Activated T-cell treated with anti-CD3 and anti-CD28 coated beads, Interleukin-2, amount 50 U/mL, for 72 hours (primary cell): ENCODE measurements at places on chromosomes 7 and 10. TPM values are rescaled to one million over a fixed set of nuclear protein-coding genes. Genes with fewer than 3 reads are reported as not detected.

- no peak for DNase-seq
These were observed 17.2 kb downstream of the ZNF316 start for GRCh38 chr7:6654113-6654841.

DNA sequence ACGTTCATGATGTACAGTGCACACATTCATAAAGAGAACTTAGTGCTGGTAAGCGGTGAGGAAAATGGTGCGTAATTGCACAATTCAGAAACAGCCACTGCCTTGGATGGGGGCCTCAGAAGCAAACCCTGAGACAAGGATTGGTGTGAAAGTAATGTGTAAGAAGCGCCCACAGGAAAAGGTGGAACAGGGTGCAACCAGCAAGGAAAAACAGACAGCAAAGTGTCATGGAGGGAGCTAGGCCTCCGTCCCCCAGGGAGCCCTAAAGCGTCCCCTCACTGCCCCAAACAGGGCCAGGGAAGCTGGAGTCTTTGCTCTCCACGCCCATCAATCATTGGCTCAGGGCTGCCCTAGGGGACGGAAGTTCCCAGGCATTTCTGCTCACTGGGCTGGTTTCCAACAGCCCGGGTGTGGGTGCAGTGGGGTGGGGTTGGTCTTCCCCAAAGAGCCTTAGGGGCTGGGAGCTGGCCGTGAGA, 9.6 kb upstream of the C10orf105 start:
- DNase-seq: no peak

GRCh38 chr10:3775696-3776551, 9.1 kb downstream of the KLF6 start:
- DNase-seq: no peak

GRCh38 chr10:50857579-50857978, 27.8 kb downstream of the A1CF start:
- DNase-seq: no peak

- no peak for DNase-seq
These were observed 620.1 kb upstream of the DPP6 start for GRCh38 chr7:153432063-153432462.

- DNase-seq: no peak
These were observed 750 bp upstream of the CDK14 start for GRCh38 chr7:90595342-90595800.

- no peak for DNase-seq
These were observed 290.7 kb upstream of the KIAA1217 start for GRCh38 chr10:23918090-23918723.

DNA sequence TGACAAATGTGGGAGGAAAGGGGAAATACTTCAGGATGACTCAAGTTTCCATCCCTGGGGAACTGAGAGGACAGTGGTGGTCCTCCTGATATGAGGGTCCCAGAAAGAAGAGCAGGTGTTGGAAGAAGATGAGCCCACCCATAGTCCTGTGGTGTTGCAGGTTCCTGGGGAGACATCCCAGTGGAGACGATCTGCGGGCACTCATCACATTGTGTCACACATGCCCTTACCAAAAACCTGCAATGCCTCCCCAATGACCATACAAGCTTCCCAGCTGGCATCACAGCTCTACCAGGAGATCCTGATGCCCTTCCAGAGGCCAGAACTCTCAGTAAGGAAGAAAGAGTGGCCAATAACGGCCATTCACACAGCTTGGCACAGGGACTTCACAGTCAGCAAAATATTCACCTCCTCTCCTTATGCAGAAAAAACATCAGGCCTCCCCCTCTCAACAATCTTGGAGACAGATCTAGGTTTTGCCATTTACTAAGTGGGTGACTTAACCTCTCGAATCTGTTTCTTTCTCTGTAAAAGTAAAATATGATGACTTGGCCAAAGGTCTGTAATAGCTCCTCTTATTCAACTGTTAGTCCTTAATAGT, 9.0 kb downstream of the PUS7 start:
- DNase-seq: no peak

- DNase-seq: peak; percentile 20
These were observed 41.2 kb upstream of the VCL start for GRCh38 chr10:73956476-73957359.

DNA sequence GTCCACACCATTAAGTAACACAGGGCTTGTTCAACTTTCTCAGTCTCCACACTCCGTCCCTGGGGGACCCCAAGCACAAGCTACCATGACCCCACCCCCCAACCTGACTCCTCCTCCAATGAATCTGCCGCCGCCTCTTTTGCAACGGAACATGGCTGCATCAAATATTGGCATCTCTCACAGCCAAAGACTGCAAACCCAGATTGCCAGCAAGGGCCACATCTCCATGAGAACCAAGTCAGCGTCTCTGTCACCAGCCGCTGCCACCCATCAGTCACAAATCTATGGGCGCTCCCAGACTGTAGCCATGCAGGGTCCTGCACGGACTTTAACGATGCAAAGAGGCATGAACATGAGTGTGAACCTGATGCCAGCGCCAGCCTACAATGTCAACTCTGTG, 81.1 kb upstream of the SAMD8 start:
- DNase-seq: no peak

DNA sequence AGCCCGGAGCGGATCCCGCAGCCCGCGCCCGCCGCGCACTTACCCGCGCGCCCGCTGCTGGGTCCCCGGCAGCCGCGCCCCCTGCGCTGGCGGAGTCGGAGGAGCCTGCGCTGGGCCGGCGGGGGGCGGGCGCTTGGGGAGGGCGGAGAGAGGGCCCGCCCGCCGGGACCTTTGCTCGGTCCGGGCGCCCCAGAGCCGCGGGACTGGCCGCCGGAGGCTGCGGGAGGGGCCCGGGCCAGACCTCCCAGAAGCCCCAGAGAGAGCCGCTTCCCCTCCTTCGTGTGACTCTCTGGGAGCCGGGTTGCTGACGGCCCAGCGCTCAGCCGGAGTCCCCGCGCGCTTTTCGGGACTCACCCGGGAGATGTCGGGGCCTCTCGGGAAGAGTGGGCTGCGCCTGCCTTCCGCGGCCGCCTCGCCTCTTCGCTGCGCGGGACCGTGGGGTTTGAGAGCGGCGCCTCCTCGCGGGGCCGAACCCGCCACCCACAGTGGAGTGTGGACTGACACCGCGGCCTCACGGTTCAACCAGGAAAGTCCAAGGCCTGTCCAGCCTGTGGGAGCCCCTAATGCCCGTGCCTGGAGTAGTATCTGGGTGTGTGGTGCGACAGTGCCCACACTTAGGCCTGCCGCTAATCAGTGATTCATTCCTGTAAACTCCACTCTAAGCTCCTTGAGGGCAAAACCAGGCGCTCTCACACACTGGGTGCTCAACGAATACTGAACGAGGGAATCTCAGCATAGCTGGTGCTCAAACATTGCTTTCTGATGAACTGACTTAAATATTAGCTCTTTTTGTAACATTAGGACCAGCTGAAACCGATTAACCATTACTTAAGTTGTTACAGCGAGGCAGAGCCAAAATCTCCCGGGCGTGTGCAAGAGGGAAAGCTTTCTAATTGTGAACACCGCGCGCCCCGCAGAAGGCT, at the start of gene GSDME:
Gene GSDME, minus strand, starts transcription at position 112 of the 923 bp plus-strand sequence. CDS start 7,690 bp downstream, outside the sequence.
- peak; percentile 63 for DNase-seq

- no peak for DNase-seq
These were observed 163.7 kb downstream of the WNT2 start for GRCh38 chr7:117158941-117159697.

- DNase-seq: no peak
These were observed 90.2 kb upstream of the CACUL1 start for GRCh38 chr10:118844731-118845521.

DNA sequence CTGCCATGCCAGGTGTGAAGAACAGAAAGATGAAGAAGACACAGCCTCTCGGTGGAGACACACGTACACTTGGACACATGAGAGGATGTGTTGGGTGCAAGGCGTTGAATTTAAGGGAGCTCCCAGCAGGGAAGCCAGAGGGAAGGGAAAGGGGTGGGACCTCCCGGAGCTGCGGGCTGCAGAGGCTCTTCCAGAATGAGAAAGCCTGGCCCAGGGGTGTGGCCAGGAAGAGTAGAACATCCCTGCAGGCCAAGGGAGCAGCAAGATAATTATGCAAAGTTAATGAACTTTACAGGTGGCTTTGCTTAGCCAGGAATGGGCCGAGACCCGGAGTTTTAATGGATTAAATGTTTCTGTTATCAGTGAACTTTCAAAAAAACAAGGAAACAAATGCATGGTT, 270.3 kb downstream of the KLF6 start:
- DNase-seq: no peak

DNA sequence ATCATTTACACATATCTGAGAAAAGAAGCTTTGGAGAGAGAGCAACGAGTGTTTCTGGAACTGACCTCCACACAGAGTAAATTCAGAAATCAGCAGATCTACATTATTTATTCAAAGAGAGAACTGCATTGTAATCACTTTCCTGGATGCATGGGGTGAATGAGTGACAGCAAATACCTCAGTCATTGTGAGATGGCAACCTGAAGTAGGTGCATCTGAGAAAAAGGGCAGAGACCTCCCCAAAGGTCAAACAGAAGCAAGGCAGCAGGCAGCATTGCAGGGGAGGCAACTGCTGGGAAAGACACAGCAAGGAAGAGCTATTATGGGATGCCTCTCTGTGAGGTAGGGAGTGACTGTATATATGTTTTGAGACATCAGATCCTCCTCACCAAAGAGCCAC, 26.5 kb upstream of the SMIM30 start:
- DNase-seq: no peak

- DNase-seq: no peak
These were observed 13.8 kb downstream of the HSPA12A start for GRCh38 chr10:116728526-116729096.

DNA sequence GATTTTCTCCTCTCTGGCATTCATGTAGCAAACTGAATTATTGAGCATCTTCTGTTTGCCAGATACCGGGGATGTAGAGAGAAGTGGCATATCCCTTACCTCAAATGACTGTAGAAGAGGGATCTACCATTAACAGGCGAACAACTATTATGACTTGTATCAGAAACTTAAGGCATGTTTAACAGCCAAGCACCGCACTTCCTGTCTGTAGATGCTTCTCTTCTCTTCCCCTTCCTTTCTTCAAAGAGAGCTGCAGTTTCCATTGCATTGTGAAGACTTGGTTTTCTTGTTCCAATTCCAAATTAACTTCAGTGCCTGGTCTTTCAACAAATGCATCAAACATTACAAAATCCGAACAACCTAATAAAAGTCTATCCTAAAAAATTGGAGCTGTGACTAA, 49.3 kb downstream of the LRRC4 start:
- DNase-seq: no peak

DNA sequence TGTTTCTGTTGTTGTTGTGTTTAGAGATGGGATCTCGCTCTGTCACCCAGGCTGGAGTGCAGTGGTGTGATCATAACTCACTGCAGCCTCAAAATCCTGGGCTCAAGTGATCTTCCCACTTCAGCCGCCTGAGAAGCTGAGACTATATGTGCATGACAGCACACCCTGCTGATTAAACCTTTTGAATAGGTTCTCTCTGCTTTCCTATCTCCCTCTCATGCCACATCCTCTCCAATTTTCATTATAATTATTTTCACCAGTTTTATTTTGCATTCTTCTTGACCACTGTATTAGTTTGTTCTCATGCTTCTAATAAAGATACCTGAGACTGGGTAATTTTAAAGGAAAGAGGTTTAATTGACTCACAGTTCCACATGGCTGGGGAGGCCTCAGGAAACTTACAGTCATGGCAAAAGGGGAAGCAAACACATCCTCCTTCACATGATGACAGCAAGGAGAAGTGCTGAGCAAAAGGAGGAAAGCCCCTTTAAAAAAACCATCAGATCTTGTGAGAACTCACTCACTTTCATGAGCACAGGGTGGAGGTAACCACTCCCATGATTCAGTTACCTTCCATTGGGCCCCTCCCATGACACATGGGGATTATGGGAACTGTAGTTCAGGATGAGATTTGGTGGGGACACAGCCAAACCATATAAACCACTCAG, 12.9 kb downstream of the AGK start:
- peak; percentile 54 for DNase-seq

- DNase-seq: no peak
These were observed 50.4 kb downstream of the TSPAN15 start for GRCh38 chr10:69501657-69502056.

DNA sequence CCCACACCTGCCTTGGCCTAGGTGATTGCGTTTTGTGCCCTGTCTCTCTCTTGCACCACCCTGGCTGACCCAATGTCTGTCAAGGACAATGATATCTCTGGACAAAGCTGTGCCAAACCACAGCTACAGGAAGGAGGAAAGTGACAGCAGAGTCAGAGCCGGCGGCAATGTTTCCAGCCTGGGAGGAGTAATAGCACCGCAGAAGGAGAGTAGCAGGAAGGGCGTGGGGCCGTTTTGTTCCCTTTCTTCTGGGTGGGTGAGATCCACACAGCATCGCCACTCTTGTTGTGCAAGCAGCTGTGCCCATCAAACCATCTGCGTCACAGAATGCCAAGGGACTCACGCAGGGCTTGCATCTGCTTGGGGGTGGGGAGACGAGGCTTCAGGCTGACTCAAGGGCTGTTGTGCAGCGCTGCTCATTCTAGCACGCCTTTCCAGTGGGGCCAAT, 341.6 kb upstream of the AUTS2 start:
- no peak for DNase-seq

GRCh38 chr7:134866617-134867016, 87.2 kb downstream of the CALD1 start:
- no peak for DNase-seq

- DNase-seq: no peak
These were observed 23.5 kb downstream of the SGCE start for GRCh38 chr7:94632338-94633013.

DNA sequence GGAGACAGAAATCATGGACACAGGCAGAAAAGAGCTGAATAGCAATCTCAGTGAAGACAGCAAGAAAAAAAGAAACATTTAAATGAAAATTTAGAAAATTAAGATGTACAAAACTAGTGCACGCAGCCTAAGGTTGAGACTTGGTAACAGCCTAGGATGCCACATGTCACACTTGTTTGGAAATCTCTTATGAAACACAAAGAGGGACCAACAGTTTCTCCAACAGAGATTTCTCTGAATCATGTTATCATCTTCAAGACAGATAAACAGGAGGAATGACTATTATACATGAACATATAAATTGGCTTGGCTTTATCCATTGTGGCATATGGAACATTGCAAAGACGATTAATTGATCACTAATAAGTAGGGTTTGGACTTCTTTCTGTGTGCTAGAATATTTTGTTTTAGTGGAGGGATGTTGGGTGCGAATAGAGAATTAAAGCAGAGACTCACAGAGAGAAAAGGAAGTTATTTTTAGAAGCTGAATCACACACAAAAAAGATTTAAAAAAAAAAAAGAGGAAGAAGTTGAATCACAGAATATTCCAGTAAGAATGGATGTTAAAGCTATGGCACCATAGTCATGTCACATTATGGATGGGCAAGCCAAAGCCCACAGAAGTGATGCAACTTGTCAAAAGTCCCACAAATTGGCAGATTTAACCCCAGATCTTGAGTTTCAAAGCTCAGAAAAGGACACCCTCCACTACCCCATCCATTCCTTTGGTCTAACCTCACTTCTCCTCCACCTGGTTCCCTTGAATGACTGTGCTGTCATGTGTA, 91.6 kb downstream of the MYOF start:
- no peak for DNase-seq

Gene VENTX
- total RNA-seq: not detected

Gene TMEM176A
- total RNA-seq: 0.24 TPM

Gene MLXIPL
- total RNA-seq: not detected

Gene CHN2
- 0.91 TPM for total RNA-seq

Gene ANKMY2
- total RNA-seq: 11.9 TPM

Gene FAM221A
- total RNA-seq: 10.1 TPM

Gene AMPH
- 0.07 TPM for total RNA-seq

Gene TMEM236
- total RNA-seq: 0.58 TPM

Gene TBATA
- total RNA-seq: not detected

Gene CTAGE4
- 1.5 TPM for total RNA-seq

Gene CPVL
- total RNA-seq: 0.51 TPM

Gene EGFR
- total RNA-seq: 0.09 TPM

Gene SEMA4G
- total RNA-seq: 0.53 TPM
